BE2C (cell line): ENCODE measurements at places on chromosomes 3 and 15.

DNA sequence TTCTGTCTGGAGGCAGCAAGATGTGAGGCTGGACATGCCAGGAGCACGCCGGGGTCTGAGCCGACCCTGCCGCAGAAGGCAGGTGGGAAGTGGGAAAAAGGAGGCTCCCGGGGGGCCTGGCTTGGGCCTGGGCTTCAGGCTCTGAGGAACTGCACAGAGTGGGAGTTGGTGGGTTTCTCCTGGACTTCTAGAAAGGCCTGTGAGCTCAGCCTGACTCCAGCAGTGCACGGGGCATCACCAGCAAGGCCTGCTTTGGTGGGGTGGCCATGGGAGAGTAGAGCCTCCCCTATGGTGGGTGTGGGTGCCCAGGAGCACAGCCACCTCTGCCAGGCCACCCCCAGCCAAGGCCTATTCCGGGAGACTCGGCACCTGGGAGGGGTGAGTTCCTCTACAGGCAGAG, 18.1 kb upstream of the SLC41A3 start:
- DNase-seq, result no peak

DNA sequence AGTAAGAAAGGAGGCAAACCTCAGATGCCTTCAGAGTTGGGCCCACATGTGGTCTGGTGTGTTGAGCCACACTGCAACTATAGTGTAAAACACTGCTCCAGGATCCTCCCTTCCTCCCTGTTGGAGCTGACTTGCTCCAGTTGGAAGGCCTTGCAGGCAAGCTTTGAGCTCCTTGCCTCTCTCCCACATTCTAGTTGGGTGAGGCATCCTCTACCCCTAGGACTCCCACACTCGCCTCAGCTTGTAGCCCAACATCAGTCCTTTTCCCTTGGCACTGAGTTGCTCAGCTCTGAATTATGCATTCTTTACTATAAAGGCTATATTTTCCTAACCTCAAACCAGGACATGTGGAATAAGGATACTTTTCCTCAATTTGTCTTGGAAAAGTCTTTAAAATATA, 143.9 kb downstream of the NECTIN3 start:
- no peak for DNase-seq

- DNase-seq, result peak; percentile 29
These were observed 47.7 kb upstream of the GYG1 start for GRCh38 chr3:148943506-148944205.

GRCh38 chr3:46539443-46540005, 26.6 kb downstream of the LRRC2 start:
- no peak for DNase-seq

DNA sequence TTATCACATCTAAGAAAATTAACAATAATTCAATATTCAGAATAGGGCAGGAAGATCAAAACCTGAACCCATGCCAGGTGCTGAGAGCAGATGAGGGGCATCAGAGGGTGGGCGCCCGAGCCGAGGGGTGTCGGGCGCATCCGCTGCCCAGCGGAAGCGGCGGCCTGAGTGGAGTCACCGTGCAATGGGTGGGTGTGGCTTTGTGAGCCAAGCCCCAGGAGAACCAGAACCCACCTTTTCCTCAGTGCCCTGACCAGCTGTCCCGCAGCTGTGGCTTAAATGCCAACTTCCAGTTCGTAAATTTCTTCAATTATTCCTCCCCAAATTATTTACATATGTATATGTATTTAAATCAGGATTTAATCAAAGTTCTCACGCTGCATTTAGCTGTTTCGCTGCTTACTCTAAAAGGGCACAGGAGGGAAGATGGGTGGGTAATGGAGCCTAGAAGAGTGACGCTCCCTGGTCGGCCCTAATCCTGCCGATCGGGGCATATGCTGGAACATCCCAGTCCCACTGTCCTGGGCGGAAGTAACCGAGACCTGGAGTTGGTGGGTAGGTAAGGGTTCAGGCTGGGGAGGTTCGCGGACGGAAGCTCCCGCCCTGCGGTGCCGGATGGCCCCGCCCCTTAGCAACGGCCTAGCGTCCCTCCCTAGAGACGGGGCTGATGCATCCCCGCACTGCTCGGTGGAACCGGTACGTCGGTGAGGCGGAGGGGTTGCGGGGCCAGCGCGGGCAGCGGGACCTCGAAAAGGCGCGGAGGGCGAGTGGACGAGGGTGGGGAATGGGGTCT, 1.3 kb downstream of the DNAH1 start:
- peak; percentile 71 for DNase-seq

- DNase-seq, result no peak
These were observed 36.6 kb upstream of the CD47 start for GRCh38 chr3:108127301-108127988.

GRCh38 chr3:115146032-115146417, 1.1 kb downstream of the ZBTB20 start:
- peak; percentile 64 for DNase-seq

DNA sequence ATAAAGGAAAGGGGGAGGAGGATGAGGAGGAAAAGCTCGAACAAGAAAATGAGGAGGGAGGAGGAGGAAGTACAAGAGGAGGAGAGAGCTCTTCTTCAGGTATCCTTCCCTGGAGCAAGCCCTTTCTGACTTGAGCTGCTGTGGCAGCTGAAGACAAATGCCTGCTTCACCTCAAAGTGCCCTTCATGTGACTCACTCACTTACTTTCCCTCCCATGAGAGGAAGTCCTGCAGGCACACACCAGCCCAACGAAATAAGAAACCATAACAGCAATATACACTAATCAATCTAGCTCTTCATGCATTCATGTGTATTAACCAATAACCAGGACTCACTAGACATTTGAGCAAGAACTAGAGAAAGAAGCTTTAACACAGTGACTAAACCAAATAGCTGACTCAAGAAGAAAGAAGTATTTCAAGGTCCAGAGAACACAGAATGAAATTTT, 251.9 kb downstream of the IGSF11 start:
- no peak for DNase-seq

- DNase-seq, result peak; percentile 65
These were observed 1.2 kb downstream of the GABRB3 start for GRCh38 chr15:26771578-26772153.

DNA sequence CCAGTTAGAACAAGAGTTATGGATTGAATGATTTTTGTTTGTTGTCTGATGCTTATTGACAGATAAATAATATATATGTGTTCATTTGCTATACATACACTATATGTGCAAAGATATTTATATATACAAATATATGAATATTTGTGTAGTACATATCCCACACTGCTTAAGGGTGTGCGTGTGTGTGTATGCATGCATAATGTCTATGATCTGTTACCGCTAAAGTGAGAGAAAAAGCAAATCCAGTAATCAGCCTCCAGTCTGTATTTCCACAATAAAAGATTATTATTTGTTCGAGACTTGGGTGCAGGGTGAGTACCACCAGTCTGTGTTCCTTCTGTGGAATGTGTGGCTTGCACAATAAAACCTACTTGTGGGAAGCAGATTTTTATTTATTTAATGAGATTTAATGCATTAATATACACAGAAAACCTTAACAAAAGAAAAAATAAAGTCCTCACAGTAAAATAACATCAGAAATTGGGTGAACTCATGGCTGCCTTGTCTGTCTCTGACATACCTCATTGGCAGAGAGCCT, 366.0 kb upstream of the TBL1XR1 start:
- no peak for DNase-seq

- no peak for DNase-seq
These were observed 187.8 kb downstream of the SHOX2 start for GRCh38 chr3:157918402-157918801.

- no peak for DNase-seq
These were observed 12.8 kb upstream of the KLF15 start for GRCh38 chr3:126370055-126370454.

DNA sequence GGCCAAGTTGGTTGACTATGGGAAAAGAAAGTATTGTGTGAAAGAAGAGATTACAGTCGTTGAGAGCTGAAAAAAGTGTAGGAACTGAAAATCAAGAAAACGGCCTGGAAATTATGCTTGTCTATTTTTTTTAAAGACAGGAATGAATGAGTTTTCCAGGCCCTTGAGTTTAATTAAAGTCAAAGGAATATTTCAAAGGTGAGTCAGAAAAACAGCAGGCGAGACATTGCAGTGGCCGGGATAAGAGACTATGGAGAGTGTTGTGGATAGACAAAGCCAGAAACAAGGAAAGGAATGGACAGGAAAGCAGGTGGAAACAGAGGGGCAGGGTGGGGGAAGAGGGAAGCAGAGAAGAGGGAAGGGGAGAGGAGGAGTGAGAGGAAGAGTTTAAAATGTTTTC, 275.1 kb upstream of the LRTM1 start:
- DNase-seq, result no peak

GRCh38 chr15:62760538-62760937, 282.0 kb upstream of the TPM1 start:
- DNase-seq, result no peak

- no peak for DNase-seq
These were observed 40.6 kb downstream of the WNT7A start for GRCh38 chr3:13839253-13839652.
